Glutamatergic neuron (in vitro differentiated cells): ENCODE measurements at places on chromosomes 12 and 14. TPM values are rescaled to one million over a fixed set of nuclear protein-coding genes. Genes with fewer than 3 reads are reported as not detected.

NOVA1 gene
- total RNA-seq = 119 TPM

CCDC88C gene
- 68.0 TPM for total RNA-seq

COCH gene
- total RNA-seq = 29.0 TPM

KRT7 gene
- not detected for total RNA-seq

NCKAP5L gene
- total RNA-seq = 64.3 TPM

GRCh38 chr12:68623059-68623458, 12.4 kb downstream of the RAP1B start:
- peaks cover 3% of the 10 kb centered on the region for H3K4me1 ChIP-seq
- peaks cover 13% of the 10 kb centered on the region for H3K36me3 ChIP-seq
- H3K4me3 ChIP-seq = no peak overlapping the region
- H3K27ac ChIP-seq = no peak overlapping the region
- DNase-seq = no peak
- no peaks in the 10 kb centered on the region for H3K27me3 ChIP-seq

DNA sequence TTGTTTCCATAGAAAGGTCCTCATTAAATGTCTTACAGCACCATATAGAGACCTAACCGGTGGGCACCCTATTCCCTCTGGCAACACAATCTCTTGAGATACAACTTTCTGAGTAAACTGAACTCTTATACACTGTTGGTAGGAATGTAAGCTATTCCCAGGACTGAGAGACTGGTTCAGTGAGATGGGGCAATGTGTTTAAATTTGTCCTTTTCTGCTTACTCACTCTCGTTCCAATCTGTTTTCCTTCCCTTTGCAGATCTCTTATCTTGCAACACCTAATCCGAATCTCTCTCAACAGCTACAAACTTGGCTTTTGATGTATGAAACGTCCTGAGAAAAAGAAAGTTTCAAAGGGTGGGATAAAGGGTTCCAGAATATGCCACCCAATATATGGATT, 26.1 kb upstream of the ETV6 start:
- H3K4me3 ChIP-seq = no peak overlapping the region
- DNase-seq = no peak
- H3K27ac ChIP-seq = no peak overlapping the region
- no peaks in the 10 kb centered on the region for H3K27me3 ChIP-seq
- H3K36me3 ChIP-seq = no peaks in the 10 kb centered on the region

DNA sequence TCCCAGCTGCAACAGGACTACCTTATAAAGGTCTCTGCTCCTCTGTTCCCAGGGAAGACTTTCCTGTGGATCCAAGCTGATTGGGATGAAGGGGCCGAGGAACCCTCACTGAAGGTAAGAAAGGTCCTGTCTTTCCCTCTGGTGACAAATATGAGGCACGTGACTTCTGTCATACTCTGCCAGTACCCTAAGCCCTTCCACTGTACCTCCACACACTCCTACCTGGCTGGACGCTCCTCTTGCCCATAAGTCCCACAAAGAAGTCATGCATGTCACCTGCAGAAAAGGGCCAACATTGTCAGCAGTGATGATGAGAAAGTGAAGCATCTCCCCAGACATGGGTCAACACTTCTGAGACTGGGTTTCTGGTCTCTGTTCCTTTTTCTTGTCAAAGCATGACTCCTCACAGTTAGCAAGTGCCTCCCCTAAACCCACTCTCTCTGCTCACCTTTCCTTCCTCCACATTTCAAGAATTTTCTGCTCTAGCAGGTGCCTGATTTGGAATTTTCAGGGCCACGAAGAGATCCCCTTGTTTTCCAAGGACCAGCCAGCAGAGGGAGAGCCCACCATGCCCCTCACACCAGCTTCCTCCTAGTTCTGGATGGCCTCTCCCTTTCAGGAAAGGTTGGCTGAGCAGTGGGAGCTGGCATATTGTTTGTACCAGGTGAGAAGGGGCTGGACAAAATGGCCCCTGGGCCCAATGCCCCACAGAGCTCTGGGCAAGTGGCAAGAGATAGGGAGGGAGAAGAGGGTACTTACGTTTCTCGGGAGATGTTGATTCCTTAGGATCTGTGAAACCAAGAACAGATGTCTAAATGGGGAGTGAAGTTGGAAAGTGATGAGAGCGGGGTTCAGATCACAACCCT, 3.5 kb downstream of the TAC3 start:
- no peaks in the 10 kb centered on the region for H3K4me1 ChIP-seq
- no peaks in the 10 kb centered on the region for H3K36me3 ChIP-seq
- H3K27me3 ChIP-seq = peaks cover 5% of the 10 kb centered on the region
- H3K4me3 ChIP-seq = peak overlapping the region; percentile 70

- peak overlapping the region; percentile 94 for H3K4me3 ChIP-seq
- H3K4me1 ChIP-seq = peaks cover 37% of the 10 kb centered on the region
- DNase-seq = no peak
- peak overlapping the region; percentile 92 for H3K27ac ChIP-seq
- peaks cover 23% of the 10 kb centered on the region for H3K27me3 ChIP-seq
- H3K36me3 ChIP-seq = peaks cover 8% of the 10 kb centered on the region
Observed at GRCh38 chr12:1591034-1591433, 3.3 kb downstream of the FBXL14 start.

GRCh38 chr12:50353869-50354593, 42.4 kb downstream of the FAM186A start:
- DNase-seq = no peak
- H3K4me1 ChIP-seq = no peaks in the 10 kb centered on the region
- H3K36me3 ChIP-seq = no peaks in the 10 kb centered on the region

GRCh38 chr12:130132831-130133511, 29.3 kb upstream of the FZD10 start:
- no peak overlapping the region for H3K27ac ChIP-seq
- peaks cover 13% of the 10 kb centered on the region for H3K36me3 ChIP-seq
- H3K27me3 ChIP-seq = peaks cover 10% of the 10 kb centered on the region
- H3K4me3 ChIP-seq = no peak overlapping the region

DNA sequence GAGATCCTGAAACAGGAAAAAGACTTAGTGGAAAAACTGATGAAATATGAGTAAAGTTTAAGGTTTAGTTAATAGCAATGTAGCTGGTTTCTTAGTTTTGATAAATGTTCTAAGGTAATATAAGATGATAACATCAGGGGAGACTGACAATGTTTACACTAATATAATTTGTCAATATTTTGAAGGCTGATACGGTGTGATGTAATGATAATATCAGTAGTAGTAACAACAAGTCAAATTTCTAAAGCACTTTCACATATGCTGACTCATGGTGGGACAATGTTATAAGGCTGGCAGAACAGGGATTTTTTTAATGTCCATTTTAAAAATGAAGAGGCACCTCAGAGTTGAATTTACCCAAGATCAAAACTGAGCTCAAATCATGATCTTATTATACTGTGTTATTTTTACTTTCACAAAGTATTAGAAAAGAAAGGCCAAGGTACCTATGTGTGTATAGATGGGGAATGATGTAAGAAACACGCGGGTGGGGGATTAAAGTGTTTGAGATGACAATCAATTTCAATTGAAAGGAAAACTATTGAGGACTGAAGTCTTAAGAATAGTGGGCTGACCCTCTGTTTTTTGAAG, 2.4 kb upstream of the FLRT2 start:
- peaks cover 20% of the 10 kb centered on the region for H3K27me3 ChIP-seq
- no peak overlapping the region for H3K4me3 ChIP-seq
- no peak for DNase-seq
- peaks cover 20% of the 10 kb centered on the region for H3K4me1 ChIP-seq
- H3K27ac ChIP-seq = no peak overlapping the region

GRCh38 chr12:40011775-40012129, 94.1 kb downstream of the SLC2A13 start:
- no peaks in the 10 kb centered on the region for H3K4me1 ChIP-seq
- no peaks in the 10 kb centered on the region for H3K27me3 ChIP-seq
- no peak overlapping the region for H3K4me3 ChIP-seq
- no peaks in the 10 kb centered on the region for H3K36me3 ChIP-seq

DNA sequence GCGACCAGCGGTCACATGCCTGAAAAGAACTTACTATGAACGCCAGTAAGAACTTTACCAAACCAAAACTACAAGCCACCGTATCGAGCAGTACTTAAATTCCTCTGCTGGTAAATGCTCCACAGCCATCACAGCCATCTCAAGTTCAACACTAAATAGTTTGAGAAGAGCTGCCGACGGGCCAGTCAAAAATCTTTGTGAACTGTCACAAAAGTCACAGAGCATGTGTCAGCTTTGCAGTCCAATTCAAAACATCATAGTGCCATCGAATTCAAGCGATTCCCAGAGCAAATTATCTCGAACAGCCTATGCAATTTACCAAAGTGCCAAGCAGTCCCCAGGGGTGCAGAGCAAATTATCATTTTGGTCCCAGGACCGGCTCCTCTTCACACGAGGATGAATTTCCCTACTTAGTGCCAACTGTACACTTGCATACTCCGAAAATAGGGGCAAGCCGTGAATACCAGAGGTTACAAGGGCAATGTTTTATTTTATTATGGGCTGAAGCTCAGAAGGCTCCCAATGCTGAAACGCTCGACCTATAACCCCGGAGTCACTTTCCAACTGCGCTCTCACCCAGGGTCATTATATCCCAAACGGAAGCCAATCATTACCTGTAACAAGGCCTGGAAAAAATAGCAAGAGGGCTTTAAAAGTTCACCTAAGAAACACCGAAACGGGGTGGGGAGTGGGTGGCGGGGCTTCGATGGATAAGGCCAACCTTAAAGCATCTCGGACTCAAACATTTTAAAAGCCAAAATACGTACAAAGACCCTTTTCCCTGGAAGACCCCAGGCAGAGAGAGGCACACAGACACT, 1.1 kb downstream of the LRP6 start:
- H3K27me3 ChIP-seq = peaks cover 5% of the 10 kb centered on the region
- H3K36me3 ChIP-seq = peaks cover 3% of the 10 kb centered on the region
- H3K4me1 ChIP-seq = peaks cover 12% of the 10 kb centered on the region
- DNase-seq = peak; percentile 29

GRCh38 chr12:110616471-110617115, 2.7 kb downstream of the TCTN1 start:
- H3K4me1 ChIP-seq = no peaks in the 10 kb centered on the region
- no peak overlapping the region for H3K27ac ChIP-seq
- DNase-seq = no peak
- no peaks in the 10 kb centered on the region for H3K36me3 ChIP-seq

- H3K27ac ChIP-seq = no peak overlapping the region
- no peaks in the 10 kb centered on the region for H3K4me1 ChIP-seq
- no peak overlapping the region for H3K4me3 ChIP-seq
- H3K27me3 ChIP-seq = no peaks in the 10 kb centered on the region
- H3K36me3 ChIP-seq = no peaks in the 10 kb centered on the region
Observed at GRCh38 chr12:65182012-65182739, 12.8 kb downstream of the LEMD3 start.

- DNase-seq = no peak
- peaks cover 6% of the 10 kb centered on the region for H3K36me3 ChIP-seq
- no peaks in the 10 kb centered on the region for H3K27me3 ChIP-seq
- no peaks in the 10 kb centered on the region for H3K4me1 ChIP-seq
Observed at GRCh38 chr12:93668919-93669418, 8.2 kb upstream of the CRADD start.

GRCh38 chr14:49975276-49975675, 82.4 kb downstream of the ARF6 start:
- H3K36me3 ChIP-seq = peaks cover 5% of the 10 kb centered on the region
- H3K4me3 ChIP-seq = no peak overlapping the region
- H3K27ac ChIP-seq = no peak overlapping the region
- H3K4me1 ChIP-seq = peaks cover 5% of the 10 kb centered on the region
- no peak for DNase-seq
- peaks cover 4% of the 10 kb centered on the region for H3K27me3 ChIP-seq

DNA sequence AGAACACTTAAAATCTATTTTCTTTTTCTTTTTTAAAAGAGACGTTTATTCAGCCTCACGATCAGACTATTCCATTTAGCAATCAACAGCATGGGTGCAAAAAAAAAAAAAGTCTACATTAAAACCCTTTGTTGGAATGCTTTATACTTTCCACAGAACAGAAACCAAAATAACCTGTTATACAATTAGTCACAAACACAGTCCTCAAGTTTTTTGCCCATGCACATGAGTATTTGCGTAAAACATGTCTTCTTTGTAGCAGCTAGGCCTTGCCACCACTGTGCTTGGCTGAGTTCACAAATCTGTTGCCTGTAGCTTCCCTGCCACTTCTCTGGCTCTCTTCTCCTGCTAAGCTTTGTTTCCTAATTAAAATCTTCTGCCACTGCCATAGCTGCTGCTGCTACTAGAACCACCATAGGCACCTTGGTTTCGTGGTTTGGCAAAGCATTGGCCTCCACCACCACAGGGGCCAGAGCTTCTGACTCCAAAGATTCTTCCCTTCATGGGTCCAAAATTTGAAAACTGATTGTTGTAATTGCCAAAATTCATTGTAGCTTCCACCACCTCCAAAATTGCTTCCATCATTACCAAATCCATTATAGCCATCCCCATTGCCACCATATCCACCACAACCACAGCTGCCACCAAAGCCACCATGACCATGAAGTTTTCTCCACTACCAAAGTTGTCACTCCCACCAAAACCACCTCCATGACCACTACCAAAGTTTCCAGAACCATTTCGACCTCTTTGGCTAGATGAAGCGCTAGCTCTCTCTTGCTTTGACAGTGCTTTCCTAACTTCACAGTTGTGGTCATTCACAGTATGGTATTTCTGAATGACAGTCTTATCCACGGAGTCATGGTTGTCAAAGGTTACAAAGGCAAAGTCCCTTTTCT, 38.1 kb downstream of the KLRG1 start:
- no peaks in the 10 kb centered on the region for H3K36me3 ChIP-seq
- no peak overlapping the region for H3K4me3 ChIP-seq
- peaks cover 2% of the 10 kb centered on the region for H3K27me3 ChIP-seq
- H3K4me1 ChIP-seq = no peaks in the 10 kb centered on the region
- no peak overlapping the region for H3K27ac ChIP-seq
- DNase-seq = no peak

DNA sequence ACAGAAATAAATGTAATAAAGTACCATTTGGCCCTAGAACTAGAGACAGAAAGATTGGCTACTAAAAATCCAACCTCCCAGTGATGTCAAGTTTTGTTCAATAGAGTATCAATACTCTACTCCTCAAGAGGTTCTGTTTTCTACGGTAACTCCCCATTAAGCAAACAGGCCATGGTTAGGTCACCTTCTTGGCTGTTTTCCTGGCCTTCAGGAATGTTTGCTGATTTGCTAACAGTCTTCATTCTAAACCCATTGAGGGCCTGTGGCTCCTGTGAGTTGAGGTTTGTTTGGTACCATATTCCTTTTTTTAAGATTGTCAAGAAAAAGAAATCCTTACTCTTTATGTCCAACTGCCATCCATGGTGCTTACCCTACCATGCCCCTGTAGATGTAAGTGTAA, 1022.0 kb upstream of the TMEM132C start:
- no peaks in the 10 kb centered on the region for H3K36me3 ChIP-seq
- no peak overlapping the region for H3K4me3 ChIP-seq
- no peaks in the 10 kb centered on the region for H3K4me1 ChIP-seq
- no peak for DNase-seq

DNA sequence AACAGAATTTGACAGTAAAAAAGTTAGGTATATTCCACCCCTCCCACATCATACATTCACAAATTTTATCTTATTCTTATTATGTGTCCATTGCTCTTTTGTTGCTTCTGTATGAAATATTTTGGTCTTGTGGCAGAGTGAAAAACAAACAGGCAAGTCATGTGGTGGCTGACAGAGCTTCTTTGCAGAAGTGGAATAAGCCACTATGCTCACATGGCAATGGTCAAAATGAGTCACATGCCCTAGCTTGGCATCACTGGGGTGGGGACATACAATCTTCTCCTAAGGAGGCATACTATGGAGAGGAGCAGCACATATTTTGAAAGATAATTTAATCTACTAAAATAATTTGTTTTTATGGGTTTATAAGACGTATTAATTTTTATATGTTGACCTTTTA, 27.7 kb upstream of the CMA1 start:
- no peaks in the 10 kb centered on the region for H3K36me3 ChIP-seq

- H3K27me3 ChIP-seq = peaks cover 4% of the 10 kb centered on the region
- H3K27ac ChIP-seq = no peak overlapping the region
Observed at GRCh38 chr12:115375186-115375991, 691.4 kb upstream of the TBX3 start.
